Activated T-cell treated with anti-CD3 and anti-CD28 coated beads, Interleukin-2, amount 50 U/mL, for 24 hours (primary cell): ENCODE measurements at places on chromosomes 3 and 15.

GRCh38 chr3:37953226-37953625, 37.4 kb upstream of the VILL start:
- no peak for DNase-seq

GRCh38 chr3:102290241-102290640, 144.6 kb upstream of the ZPLD1 start:
- DNase-seq: no peak

GRCh38 chr3:4827767-4828166, 151.5 kb upstream of the BHLHE40 start:
- DNase-seq: no peak

DNA sequence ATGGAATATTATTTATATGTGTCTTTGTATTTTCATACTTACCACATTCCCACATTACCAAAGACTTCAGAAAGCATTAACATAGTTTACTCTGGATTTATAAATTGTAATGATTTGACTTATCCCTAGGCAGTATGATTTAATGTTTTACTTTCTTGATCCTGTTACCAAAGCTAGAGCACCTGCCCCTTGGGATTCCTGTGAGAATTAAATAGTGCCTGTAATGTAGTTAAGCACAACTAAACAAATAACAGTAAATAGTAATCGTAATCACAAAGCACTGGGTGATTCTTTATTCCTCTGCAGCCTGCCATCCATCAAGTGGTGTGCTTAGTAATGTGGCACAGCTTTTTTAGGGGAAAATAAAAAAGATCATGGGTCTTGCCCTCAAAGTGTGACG, 39.1 kb downstream of the ATP2C1 start:
- DNase-seq: no peak

DNA sequence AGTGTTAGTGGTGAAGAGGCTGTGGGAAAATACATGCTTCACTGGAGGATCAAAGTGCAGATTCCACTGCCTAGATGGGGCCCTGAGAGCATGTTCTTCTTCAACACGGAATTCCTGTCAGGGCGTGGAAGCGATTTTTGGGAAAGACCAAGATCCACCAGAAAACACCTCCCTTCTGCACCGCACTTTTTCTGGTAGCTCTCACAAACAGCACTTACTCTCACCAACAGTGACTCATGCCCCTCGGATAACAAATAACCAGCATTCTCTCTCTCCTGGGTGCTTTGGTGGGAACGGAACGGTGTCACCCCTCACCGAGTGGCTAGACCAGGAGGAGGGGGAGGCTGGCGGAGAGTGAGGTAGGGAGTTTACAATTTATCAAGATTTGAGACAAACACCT, 40.1 kb downstream of the ADAMTSL3 start:
- no peak for DNase-seq

DNA sequence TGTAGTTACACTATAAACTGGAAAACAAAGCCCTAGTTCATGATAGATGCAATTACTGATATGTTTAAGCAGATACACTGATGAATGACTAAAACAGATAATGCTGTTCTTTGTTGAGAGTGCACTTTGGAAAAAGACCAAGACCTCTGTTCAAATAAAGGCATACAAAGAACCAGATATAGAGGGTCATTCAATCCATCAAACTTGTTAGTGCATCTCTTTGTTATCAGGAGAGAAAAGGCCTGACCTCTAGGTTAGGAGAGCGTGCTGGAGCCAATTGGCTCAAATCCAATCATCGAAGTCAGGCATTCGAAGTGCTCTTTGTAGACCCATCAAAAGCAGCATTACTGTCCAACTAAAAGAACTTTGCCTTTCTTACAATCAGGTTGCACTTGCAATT, 124.2 kb downstream of the TFG start:
- no peak for DNase-seq

DNA sequence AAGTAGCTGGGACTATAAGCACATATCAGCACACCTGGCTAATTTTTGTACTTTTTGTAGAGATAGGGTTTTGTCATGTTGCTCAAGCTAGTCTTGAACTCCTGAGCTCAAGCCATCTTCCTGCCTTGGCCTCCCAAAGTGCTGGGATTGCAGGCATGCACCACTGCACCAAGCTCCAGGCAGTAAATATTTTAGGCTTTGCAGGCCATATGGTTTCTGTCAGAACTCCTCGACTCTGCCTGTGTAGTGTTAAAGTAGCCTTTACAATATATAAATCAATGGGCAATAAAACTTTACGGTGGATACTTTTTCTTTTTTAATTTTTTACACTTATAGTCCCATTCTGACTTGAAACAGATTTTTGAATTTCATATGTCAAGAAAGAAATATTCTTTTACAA, 41.6 kb downstream of the DAG1 start:
- DNase-seq: no peak

GRCh38 chr3:129031476-129032215, 28.9 kb upstream of the GP9 start:
- DNase-seq: no peak

DNA sequence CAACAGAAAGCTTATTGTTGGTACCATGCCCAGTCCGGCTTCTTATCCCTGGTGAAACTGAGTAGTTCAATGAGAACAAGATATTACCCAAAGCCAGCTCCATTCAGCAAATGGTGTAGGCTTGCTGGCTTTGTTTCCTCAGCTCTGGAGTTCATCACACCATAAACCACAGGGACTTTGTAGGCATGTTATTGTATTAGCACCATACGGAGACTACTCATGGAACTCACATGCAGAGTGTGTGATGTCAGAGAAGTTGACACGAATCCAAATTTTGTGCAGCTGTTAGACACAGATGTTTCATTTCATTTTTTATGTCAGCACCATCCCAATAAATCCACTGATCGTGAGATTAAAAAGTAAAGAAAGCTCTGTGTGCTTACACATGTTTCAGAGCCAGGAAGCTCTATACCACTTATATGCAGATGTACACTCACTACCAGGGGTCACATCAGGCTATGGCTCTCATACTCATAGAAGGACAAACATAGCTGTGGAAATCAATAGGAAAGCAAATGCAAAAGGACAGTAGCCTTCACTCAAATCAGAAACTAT, 63.4 kb upstream of the LEKR1 start:
- DNase-seq: no peak

DNA sequence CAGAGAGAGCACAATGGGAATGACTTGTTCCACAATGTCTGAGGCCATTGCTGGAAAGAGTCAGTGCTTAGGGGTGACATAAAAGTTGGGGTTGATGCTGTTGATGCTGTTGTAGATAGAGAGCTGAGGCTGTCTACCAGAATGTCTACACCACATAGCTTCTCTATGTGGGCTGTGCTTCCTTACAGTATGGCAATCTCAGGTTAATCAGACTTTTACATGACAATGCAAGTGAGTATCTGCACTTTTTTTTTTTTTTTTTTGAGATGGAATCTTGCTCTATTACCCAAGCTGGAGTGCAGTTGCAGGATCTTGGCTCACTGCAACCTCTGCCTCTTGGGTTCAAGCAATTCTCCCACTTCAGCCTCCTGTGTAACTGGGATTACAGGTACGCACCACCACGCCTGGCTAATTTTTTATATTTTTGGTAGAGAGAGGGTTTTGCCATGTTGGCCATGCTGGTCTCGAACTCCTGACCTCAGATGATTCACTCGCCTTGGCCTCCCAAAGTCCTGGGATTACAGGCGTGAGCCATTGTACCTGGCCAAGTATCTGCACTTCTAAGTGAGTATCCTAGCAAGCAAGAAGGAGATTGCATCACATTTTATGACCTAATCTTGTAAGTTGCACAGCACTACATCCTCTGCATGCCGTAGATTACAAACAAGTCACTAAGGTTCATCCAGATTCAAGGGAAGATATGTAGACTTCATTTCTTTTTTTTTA, 28.7 kb downstream of the DLEC1 start:
- no peak for DNase-seq

DNA sequence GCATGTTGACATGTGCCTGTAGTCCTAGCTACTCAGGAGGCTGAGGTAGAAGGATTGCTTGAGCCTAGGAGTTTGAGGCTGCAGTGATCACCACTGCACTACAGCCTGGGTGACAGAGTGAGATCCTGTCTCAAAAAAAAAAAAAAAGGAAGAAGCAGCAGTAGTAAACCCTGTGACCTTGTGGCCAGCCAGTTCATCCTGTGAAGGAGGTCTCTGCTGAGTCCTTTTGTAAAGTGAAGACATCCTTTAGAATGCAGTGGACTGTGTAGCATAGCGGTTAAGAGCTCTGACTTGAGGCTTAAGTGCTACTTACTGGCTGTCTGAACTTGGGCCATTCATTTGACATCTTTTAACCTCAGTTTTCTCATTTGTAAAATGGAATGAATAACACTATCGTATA, 8.3 kb downstream of the EXOSC7 start:
- DNase-seq: no peak

- DNase-seq: no peak
These were observed 236.8 kb upstream of the TBC1D5 start for GRCh38 chr3:17979252-17979651.

DNA sequence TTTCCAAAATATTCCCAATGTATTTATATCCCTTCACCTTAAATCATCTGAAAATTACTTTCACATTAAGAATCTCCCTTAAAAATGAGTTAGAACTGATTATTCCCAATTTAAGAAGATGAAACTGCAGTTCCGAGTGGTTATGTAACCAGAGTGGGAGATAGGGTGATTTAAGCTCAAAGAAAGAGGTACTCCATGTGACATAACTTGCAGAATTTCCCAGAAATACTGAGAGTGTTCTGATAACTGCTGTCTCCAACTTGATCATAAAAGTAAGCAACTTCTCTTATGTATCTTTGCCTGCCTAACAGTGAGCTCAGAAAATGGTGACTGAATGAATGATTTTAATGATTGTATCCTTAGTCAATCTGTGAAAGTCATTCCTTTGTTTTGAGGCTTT, 32.3 kb downstream of the ARRDC4 start:
- DNase-seq: no peak

- DNase-seq: no peak
These were observed 33.5 kb upstream of the TBC1D21 start for GRCh38 chr15:73839699-73840377.

GRCh38 chr3:124217542-124217941, 225.6 kb upstream of the ROPN1 start:
- DNase-seq: no peak

DNA sequence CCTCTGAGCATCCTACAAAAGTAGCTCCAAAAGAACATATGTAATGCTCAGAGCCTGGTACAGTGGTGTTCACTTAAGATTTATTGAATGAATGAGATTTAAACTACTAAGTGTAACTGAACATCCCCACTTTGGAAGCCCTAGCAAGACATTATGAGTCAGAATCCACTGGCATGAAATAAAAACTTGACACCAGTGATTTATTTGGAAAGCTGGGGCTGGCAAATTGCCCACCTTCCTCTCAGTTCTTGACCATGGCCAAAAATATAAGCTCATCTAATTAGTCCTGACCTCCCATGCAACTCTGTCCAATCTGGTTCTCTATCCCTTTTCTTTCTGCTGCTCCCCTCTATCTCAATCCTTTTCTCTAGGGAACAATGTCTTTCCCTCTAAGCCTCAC, 418.0 kb downstream of the PLCL2 start:
- DNase-seq: no peak

DNA sequence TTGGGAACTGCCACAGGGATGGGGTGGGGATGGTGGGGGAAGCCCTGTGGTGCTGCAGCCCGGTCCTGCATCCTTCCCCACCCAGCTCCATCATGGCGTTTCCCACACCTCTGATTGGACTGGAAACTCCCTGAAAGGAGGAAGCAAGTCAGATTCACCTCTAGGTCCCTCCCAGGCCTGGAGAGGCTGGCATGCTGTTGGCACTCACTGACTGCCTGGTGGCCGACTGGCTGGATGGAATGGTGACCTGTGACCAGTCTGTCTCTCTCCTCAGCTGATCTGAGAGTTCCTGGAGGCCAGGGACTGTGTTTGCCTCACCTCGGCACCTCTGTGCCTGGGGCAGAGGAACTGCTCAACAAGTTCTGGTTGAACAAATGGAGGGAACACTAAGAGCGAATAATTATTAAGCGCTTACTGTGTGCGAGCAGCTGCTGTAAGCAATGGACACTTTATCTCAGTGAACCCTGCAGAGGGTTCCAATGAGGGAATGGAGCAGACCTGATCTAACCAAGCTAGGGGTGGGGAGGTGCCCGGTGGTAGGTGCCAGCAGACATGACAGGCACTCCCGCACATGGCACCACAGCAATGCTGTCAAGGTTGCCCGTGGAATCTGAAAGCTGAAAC, 3.5 kb upstream of the HHATL start:
- DNase-seq: no peak

DNA sequence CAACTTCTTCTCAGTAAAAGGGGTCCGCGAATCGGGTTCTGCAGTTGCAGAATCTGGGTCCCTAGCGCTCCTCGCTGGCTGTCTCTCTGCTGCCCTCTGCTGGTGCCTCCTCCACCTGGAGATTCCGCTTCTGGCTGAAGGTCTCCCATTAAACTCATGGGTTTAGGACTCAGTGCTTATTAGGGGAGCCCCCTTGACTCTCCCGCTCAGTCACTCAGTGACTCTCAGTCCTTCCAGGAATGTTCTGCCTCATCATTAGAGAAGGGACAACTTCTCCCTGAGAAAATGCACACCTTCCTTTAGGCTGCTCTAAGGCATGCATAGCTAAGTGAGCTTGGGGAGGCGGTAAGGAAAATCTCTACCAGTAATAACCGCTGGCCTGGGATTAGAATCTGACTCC, 7.1 kb downstream of the CPN2 start:
- DNase-seq: peak; percentile 80

DNA sequence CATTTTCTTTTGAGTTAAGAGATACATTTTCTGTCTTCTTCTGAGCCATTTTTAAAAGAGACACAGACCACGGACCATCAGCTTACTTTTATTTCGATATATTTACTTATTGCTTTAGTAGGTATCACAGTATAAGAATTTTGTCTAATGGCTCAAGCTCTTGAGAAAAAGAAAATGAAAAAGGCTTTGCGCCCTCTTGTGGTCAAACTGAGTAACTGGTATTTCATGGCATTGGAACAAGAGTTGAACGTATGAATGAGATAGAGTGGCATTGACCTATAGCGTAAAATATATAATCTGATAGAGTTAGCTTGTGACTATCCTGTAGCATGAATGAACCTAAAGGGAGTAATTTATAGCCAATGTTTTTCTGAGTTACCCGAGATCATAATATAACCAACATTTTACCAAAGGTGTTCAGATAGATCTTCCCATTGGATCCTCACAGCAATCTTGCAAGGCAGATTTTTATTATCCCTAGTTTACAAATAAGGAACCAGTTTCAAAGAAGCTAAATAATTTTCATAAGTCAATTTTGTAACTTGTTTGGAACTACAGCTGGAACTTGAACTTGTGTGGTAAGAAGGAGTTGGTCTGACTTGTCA, 154.6 kb downstream of the POLR2M start:
- DNase-seq: no peak

GRCh38 chr3:35936571-35936970, 297.2 kb downstream of the ARPP21 start:
- no peak for DNase-seq

DNA sequence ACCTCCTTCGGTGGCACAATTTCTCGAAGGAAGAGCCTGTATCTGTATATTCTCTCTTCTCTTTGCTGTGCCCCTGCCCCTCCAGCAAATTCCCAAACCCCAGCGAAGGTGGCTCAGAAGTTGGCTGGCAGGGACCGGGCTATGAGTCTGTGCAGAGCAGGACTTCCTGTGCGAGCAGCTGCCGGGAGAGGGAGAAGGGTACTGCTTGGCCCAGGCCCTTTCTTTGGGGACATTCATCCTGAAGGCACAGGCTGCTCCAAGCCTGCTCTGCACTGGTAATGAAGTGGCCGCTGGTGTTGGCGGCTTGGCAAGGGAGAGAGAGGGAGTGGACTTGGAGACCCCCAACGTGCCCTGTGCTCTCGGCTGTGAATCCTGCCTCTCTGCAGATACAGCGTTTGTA, 1.5 kb downstream of the SLC6A11 start:
- no peak for DNase-seq

GRCh38 chr15:40267670-40268069, 15.2 kb downstream of the ANKRD63 start:
- no peak for DNase-seq
